ENCODE measurements at places on chromosomes 11 and 22.

GRCh38 chr22:25219948-25220442 lies 556 bp downstream of the CRYBB2 start:
- no peak for DNase-seq

DNA sequence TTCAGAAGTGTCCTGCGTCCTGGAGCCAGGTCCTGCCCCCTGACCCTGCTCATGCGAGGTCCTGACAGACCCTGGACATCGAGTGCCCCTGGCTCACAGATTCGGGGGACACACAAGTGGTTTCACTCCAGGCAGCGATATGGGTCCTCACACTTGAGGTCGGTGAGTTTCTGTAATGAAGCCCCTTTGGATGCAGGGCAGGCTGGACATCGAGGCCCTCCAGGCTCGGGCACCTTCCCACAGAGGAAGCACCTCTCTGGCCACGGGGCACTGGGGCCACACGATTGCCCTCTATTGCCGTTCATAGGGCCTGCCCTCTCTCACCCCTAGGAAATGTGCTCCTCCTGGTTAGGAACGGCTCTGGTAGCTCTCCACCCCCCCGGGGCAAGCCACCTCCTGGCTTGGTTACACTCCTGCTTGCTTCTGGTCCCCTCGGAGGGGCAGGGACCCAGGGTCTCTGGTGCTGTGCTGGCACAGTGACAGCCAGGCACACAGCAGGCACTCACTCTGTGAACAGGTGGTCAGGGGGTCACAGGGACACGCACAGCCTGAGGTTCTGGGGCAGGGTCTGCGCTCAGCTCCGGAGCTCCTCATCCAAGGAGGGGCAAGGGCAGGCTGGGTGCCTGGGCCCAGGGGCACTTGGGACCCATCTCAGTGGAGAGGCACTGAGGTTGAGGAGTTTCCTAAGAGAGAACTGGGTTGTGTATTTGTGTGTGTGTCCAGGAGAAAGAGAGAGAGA lies 907.7 kb downstream of the BRD1 start:
- DNase-seq: no peak

DNA sequence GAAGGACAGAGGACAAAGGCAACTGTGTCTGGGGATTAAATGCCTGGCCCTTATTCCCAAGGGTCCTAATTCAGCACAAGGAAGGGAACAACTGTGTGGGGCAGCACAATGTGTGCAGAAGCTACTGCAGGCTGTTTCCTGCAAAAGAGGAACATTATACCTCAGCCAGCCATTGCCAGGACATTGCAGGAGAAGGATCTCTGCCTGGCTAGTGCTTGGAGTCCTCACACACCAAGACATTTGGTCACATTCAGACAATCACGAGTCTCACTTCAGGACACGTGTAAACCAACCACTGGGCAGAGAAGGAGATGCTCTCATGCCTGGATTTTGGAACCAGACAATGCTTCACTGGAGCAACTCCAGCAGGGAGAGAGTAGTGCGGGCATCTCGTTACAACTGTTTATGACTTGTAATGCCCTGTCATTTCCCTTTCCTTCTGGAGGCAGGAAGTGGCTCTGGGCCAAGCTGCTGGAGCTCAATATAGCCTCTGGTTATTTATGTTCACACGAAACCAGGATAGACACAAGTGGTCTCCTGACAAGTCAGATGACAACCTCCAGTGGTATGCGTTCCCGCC lies 23.9 kb upstream of the ZC3H12C start:
- DNase-seq: peak; percentile 68

- no peak for DNase-seq
Measured at GRCh38 chr22:24576778-24577177, 16.1 kb downstream of the LRRC75B start.

DNA sequence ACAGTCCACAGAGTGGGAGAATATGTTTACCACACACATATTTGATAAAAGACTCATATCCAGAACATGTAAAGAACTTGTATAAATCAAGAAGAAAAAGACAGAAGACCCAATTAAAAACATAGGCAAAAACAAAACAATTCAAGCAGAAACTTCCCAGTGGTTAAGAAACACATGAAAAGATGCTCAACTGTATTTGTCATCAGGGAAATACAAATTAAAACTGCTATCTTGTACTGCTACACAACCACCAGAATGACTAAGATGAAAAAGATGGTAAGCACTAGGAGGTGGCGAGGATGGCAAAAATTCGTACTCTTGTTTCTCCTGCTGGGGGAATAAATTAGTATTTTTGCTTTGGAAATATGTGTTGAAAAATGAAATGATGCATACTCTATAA lies 192.3 kb upstream of the C11orf87 start:
- DNase-seq: peak; percentile 18

DNA sequence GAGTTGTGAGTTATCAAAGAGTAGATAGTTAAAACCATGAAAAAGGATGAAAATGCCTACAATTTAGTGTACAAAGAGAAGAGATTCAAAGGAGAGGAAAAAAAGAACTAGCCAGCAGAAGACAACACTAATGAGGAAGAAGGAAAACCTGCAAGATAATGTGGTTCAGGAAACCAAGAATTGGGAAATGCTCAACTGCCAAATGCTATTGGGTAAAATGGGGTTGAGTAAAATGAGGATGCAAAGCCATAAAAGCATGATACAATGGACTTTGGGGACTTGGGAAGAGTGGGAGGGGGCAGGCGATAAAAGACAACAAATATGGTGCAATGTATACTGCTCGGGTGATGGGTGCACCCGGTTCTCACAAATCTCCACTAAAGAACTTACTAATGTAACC lies 7.6 kb upstream of the OR52K2 start:
- no peak for DNase-seq

DNA sequence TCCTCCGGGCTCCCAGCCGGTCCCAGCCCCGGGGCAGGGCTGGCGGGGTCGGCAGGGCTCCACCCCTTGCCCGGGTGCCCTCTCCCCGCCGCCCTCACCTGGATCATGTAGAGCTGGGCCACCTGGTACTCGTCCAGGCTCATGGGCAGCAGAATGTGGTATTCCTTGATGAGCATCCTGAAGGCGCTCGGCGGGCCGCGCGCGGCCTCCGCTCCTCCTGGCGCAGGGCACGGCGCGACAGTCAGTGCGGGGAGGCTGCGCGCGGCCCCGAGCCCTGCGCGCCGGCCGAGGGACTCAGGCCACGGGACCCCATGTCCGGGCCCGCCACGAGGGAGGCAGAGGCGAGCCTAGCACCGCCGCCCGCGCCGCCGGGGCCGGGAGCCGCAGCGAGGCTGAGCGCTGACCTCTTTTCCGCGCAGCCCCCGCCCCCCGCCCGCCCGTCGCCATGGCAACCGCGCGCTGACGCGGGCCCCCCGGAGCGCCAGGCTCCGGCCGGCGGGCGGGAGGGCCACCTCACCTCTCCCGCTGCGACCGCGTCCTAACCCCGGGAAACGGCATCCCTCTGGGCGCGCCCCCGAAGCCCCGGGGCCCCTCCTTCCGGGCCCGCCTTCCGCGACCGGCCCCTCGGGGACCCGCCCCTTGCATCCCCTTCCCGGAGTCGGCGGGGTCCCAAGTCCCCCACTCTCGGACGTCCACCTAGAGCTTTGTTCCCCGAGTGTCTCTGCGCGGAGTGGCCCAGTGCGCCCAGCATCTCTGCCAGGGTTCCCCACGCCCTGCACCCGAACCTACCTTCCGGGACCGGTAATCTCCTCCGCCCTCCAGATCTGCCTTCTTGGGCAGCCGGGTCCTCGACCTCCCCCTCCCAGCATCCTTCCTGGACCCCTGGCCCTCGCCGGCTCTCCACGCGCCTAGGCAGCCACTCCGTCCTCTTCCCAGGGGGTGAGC lies 886 bp downstream of the PITPNM1 start:
- peak; percentile 38 for DNase-seq

DNA sequence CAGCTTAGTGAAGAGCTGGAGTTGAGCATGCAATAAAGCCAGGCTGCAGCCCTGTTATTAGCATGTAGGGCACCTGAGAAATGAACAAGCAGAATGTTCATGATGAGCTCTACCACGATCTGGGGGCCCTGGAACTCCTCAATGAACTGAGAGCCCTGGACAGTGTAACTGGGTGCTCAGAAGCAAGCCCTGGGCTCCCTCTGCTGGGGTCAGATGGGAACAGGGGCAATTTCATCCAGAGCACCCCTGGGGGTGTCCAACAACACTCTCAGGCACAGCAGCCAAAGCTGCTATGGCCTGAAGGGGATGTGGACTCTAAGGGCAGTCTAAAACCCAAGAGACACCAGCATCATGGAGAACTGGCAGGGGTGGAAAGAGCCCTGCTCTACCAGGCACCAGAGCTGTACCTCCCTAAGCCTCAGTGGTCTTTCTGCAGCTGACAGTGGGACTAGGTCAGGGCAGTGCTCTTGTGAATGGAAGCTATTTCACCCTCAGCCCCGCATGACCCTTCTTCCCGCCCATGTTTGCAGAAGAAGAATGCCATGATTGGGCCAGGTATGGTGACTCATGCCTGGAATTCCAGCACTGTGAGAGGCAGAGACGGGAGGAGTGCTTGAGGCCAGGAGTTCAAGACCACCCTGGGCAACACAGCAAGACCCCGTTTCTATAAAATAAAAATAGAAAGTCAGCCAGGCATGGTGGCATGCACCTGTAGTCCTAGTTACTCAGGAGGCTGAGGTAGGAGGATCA lies 28.9 kb downstream of the THOC5 start:
- DNase-seq: peak; percentile 47

GRCh38 chr11:102406099-102406498 lies 46.5 kb downstream of the TMEM123 start:
- no peak for DNase-seq

GRCh38 chr11:43853781-43854180 lies 26.9 kb upstream of the ALKBH3 start:
- no peak for DNase-seq

DNA sequence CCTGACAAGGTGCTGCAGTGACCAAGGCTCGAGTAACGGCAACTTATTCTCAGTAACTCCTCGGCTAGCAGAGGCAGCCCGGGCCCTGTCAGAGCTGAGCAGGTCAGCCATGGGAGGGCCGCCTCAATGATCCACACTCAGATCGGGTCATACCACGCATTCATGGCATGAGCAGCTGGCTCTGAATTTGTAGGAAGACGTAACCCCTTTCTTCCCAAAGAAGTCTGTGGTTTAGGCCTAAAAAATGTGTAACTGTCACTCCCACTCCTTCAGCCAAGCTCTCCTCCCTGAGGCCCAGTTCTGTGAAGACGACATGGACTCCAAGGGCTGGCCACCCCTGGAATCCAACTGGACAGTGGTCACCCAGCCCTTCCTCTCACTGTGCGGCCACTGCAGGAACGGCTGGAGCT lies 30.0 kb downstream of the PPP2R1B start:
- DNase-seq: peak; percentile 63

DNA sequence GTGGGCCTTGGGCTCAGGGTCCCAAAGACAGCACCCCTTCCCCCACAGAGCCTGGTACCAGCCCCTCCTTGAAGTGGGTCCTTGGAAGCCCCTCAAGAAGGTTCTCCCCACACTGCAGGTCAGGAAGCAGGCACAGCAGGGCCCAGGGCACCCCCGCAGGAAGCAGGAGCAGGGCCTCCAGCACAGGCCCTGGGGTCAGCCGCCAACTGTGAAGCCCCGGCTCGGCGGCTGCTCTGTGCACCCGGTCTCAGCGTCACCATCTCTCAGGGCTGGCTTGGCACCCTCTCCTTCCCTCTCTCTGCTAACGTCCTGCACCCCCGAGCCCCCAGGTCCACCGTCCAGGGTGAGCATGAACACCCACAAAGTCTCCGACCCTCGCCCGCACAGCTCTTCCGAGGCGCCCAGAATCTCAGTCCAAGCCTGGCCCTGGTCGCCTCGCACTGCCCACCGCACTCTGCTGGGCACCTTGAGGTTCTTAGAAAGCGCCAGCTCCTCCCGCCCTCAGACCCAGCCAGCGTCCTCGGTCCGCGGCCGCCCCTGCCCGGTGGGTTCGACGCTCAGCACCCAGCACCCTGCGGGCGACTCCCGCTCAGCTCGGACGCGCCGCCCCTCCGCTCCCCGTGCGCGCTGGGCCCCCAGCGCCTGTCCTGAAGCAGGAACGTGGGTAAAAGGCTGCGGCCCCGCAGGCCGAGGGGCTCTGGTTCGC lies 1.4 kb upstream of the SIGIRR start:
- no peak for DNase-seq

DNA sequence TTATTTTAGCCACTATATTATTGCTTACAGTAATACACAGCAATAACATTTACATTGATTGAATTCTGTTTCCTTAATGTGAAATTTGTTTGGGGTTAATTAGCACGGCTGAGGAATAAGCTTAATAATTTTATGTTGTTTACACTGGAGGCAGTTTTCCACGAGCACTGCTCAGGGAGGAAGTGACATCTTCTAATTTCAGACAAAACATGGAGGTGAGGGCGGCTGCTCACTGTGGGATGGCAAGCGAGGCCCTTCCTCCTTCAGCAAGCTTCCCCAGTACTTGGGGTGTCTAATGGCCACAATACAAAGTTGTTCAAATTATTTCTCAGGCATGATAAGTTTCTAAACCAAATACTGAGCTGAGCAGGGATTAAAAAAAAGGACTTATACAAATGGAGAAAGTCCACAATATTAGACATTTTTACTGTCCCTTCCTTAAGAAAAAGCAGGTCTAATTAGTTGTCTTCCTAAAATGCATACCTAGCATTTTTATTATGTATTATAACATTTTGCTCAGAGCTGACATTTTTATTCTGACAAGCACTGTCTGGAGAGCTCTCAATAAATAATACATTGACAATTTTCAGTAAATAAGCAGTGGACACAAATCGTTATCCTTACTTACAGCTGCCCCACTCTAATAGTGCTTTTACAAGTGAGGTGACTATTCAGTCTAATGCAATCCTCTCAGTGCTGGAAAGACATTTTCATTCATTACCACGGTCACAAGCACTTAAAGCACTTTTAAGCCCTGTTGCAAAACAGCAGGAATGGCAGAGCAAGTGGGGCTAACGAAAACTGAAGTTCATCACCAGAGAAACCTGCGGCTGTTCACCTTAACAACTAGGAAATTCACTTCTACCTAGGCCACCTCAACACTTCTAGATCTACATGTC lies 56.2 kb downstream of the SOX6 start:
- no peak for DNase-seq

DNA sequence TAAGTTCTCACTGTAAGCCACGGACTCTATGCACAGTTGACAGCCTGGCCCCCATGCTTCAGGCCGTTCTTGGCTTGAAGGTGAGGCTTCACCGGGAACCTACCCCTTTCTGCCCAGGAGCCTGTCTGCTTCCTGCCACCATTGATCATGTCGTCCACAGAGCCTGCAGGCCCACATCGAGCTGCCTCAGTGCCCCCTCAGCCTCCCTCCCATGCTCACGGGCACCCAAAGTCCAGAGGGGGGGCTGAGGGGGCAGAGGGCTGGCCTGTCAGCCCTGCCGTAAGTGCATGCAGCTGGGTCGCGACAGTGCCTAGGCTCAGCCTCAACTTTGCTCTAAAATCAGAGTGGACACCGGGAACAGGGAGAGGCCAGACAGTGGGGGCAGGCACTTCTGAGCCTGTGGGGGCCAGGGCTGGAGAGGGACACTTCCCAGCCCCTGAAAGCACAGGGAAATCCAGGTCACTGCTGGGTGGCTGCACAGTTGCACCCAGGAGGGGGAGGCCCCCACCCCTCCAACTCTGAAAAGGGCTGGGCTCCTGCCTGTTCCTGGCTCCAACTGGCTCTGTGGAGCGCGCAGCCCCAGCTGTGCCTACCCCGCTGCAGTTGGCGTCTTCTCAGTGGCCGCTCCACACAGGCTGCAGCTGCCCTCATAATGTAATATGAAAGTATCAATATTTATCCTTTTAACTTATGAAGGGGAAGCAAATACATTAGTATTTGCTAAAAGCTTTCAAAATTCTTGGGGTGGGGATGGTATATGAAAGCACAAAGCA lies 598.6 kb downstream of the DLG2 start:
- no peak for DNase-seq
